T-helper 2 cell (primary cell): ENCODE measurements at places on chromosomes 4 and X.

GRCh38 chr4:93760284-93760683 lies 68.3 kb upstream of the ATOH1 start:
- DNase-seq: no peak

- no peak for DNase-seq
Measured at GRCh38 chr4:55386840-55387239, 8.9 kb upstream of the TMEM165 start.

- DNase-seq: no peak
Measured at GRCh38 chrX:10631416-10632145, 11.2 kb upstream of the MID1 start.

- no peak for DNase-seq
Measured at GRCh38 chrX:20438871-20439526, 172.3 kb upstream of the RPS6KA3 start.

- no peak for DNase-seq
Measured at GRCh38 chrX:153447581-153447960, 1.7 kb upstream of the TREX2 start.

- no peak for DNase-seq
Measured at GRCh38 chr4:159283696-159284095, 180.8 kb downstream of the RAPGEF2 start.

DNA sequence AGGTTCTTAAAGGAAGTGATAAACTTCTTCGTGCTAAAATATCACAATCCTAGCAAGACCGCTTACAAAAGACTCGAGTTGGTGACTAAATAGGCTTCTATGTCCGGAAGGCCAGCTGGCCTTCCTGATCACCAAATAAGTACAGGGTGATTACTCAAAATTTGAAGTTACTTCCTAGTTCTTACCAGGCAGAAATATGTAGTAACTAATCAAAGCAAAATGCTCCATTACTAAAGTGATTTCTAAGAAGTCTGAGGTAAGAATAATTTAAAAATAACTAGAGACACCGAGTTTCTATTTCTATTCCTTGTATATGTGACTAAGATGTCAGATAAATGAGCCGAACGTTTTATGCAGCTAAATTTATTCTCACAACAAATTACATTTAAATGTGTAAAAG lies 62.2 kb downstream of the NSUN7 start:
- no peak for DNase-seq

DNA sequence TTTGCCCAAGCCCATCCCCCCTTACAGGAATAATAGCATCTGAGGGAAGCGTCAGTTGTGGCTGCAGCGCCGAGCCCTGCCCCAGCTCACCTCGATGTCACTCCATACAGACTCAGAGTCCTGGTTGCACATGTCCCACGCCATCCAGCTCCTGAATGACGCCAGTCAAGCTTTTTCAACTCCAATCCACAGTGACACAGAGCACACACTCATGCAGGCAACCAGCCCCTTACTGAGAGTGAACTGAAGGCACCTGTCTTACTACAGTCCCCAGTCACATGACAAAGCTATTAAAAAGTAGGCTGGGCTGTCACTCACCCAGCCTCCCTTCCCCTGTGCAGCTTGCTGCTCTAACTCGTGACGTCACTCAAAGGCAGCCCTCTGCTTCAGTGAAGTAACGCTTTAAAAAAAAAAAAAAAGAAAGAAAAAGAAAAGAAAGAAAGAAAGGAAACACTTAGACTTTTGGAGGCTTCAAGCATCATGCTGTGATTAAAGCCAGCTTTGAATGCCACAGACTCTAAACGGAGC lies at the start of gene PPARGC1A:
Gene PPARGC1A (minus strand): TSS at position 234 of the 528 bp plus-strand sequence. CDS start 90 bp downstream, at position 144.
- DNase-seq: no peak

DNA sequence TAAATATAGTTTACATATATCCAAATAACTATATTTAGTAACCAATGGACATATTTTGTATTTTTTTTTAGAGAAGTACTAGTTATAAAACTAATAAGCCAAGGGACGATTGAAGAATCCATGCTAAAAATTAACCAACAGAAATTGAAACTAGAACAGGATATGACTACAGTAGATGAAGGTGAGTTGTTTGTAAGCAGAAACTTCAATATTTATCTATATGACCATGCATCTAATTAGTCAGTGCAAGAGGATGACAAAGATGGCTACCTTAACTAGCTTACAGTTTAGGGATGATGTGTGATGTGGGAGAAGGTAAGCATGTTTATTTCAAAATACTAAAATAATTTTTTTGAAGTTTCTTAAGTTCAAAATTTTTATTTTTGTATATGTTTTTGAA lies 57.7 kb downstream of the HPGDS start:
- DNase-seq: peak; percentile 11

DNA sequence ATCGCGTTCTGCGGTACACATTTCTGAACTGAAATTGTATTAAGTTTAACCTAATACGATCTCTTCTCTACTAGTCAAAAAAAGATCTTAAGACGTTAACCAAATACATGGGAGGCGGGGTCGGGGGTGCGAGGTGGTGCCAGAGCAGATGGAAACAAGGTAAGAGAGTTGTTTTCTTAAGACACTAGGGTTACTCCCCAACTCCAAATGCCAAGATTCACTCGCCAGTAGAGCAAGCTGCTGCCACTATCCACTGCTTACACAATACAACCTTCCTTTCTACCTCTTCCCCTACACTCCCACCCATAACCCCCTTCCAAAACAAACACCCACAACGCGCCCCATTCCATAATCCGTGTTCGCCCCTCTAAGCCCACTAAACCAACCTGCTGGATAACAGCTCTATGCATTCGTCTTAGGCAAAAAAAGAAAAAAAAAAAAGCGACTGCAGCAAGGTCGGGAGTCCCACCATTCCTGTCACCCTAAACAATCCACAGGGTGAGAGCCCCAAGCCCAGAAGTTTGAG lies 1.3 kb downstream of the LCORL start:
- no peak for DNase-seq

DNA sequence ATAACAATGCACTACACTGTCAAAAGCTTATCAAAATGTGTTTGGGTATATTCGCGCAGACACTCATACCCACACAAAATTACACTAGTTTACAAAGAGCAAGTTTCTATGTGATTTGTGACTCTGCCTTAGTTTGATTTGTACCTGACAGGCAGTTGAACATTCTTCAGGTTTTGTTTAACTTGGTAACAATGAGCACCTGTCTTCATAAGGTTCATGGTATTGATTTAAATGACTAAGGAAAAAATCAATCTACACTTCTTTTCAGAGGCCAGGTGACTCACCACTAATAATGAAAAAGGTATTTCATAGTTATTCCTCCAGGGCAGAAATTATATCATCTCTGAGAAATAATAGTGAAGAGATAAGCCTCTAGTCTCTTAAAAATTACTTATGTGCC lies 1114.6 kb upstream of the AGA start:
- DNase-seq: no peak
